Endothelial cell (in vitro differentiated cells): ENCODE measurements at places on chromosomes 12 and 14. TPM values are rescaled to one million over a fixed set of nuclear protein-coding genes. Genes with fewer than 3 reads are reported as not detected.

DNA sequence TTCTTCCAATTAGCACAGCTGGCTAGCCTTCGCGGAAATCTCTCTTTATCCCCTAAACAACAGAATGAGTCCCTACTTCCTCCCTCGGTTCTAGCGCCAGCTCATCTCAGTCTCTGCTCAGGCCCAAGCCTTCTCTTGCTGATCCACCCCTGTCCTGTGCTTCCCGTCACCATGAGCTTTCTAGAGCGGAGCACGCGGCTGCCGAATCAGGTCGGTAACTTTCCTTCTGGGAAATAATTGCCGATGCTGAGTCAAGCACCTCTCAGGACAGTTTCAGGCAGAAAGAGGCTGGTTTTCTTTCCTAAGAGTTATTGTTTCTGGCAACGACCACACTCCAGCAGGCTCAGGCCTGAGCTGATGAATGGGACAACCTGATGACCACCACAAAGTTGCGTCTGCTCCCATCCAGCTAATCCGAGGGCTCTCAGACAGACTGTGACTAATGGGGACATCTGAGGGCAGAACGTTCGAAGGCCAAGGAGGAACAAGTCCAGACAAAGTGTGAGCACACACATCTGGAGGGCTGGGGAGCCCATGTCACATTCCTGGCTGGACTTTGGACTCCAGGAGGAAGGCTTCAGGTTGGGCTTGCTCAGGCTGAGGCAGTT, 13.6 kb upstream of the GPR68 start:
- no peak overlapping the region for H3K4me3 ChIP-seq
- peaks cover 34% of the 10 kb centered on the region for H3K4me1 ChIP-seq
- H3K27ac ChIP-seq = no peak overlapping the region

- no peak overlapping the region for H3K4me3 ChIP-seq
- DNase-seq = no peak
- peaks cover 11% of the 10 kb centered on the region for H3K4me1 ChIP-seq
- H3K27me3 ChIP-seq = no peaks in the 10 kb centered on the region
- no peak overlapping the region for H3K27ac ChIP-seq
These were observed 202.8 kb downstream of the NUAK1 start for GRCh38 chr12:105935981-105936380.

DNA sequence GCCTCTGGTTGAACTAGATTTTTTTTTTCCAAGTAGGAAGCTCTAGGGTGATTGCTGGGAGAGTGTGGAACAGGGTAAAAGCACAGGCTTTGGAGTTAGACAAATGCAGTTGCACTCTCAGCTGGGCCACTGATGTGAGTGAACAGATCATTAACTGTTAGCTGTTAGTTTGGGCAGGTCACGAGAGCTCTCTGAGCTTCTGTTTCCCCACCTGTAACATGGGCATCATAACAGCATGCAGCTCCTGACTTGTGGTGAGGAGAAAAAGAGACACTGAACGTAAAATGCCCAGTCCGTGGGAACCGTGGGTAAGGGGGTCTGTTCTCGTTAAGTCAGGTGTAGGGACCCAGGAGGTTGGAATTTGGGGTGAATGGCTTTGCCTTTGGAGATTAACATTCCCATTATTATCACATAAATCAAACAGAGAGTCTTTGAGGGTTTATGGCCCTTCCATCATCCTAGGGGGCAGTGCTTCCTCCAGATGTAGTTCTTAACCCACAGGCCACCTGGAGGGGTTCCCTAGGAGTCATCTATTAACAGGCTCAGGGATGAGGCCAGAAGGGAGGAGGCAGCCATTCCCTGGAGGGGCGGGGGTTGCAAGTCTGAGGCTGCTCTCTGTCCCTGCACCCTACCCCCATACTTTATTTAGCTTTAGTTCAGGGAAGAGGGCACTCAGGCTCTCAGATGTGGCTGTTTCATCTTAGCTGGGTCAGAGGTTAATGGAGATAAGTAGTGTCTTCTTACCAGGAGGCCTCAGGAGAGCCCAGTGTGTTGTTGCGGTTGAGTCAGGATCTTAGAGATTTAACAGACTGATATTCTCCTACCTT, 135.2 kb downstream of the DACT1 start:
- peaks cover 2% of the 10 kb centered on the region for H3K27me3 ChIP-seq
- peaks cover 4% of the 10 kb centered on the region for H3K4me1 ChIP-seq
- no peak overlapping the region for H3K27ac ChIP-seq

CD27 gene
- total RNA-seq = not detected

HOXC10 gene
- total RNA-seq = 1.9 TPM

EIF2S3B gene
- total RNA-seq = 7.6 TPM
